ENCODE measurements at places on chromosomes 5 and 9.
A peak's percentile ranks its signal among the peaks of the same experiment; 100 is the strongest.

- peak; percentile 35 for DNase-seq
Measured at GRCh38 chr9:93064392-93065134, 6.1 kb downstream of the SUSD3 start.

- DNase-seq, result no peak
Measured at GRCh38 chr9:136965771-136966484, 11.4 kb upstream of the PTGDS start.

- no peak for DNase-seq
Measured at GRCh38 chr9:108277216-108277615, 578.6 kb downstream of the ACTL7B start.

DNA sequence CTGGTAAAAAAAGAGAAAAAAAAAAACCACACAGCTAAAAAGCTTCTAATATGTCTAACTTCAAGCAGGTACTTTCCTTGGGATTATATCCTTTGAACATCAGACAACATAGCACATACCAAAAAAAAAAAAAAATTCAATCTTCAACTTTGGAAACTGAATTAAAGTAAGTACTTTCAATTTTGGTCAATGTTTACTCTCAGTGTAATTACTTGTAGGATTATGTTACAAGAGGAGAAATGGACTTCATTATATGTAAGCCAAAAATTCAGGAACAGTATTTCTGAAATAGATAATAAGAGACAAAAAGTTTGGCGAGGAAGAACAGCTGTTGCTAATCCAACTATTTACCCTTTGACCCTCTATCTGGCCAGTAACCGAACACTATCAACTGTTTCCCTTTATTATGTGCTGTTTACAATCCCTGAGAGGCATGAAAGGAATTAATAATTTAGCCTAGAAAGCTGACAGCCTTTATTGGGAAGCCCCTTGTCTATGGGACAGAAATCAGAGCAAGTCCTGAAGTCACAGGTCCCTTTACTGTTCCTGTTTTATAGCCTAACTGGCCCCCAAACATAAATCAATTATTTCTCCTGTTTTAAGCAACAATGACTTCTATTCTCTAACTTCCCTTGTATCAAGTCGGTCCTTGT is 46.6 kb downstream of the NR6A1 start:
- peak; percentile 10 for DNase-seq

DNA sequence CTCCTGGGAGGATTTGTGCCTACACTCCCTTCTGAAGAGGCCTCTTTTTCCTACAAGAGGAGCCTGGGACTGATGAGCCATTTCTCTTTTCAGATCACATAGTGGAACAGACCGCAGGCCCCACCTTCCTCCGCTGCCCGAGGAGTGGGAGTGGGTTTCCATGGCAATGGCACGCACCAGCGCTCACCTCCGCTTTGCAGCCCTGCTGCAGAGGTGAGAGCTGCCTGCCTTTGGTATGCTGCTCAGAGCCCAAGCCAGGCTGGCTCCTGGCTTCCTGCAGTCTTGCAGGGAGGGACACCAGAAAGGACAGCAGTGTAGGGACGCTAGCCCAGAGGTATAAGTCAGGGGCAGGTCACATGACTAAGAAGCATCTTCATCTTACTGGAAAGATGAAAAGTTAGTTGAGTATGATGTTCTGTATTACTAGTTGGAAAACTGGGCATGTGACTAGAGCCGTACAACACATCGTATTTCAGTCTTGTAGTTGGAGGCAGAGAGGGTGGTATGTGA is 12.4 kb downstream of the PTTG1 start:
- no peak for DNase-seq

GRCh38 chr9:37029304-37029775 is 4.7 kb downstream of the PAX5 start:
- no peak for DNase-seq

DNA sequence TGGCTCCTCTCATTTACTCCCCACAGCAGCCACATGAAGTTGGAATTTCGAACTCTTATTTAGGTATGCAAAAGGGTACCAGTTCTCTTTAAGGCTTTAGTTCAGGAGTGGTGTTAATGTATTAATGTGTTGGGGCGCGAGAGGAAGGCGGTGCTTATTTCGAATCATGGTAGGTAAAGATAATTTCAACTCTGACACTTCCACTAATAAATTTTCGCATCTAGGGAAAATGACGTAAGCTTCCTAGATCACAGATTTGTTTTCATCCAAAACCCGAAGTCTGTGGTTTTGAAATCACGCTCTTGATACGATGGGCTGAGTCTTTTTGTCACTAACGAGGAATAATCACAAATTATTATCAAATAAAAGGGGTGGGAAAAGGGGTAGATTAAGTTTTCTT is 681 bp downstream of the PPWD1 start:
- peak; percentile 5 for DNase-seq

- peak; percentile 28 for DNase-seq
Measured at GRCh38 chr5:115267617-115268016, 4.9 kb upstream of the PGGT1B start.

DNA sequence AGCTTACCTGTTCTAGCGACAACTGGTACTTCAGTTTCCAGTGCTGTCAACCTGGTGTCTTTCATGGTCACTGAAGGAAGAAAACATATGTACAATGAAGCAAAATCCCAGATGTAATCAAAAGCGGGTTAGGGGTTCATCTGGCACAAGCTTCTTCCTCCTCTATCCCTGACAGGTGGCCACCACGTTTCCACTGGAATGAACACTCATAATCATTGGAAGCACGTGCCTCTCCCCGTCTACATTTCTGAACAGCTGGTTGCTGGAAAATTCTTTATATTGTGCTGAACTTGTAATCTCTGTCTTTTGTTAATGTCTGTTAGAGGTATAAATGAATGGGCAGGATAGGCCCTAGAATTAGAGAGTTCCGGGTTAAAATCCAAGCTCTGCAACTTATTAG is 9.4 kb downstream of the TSC1 start:
- DNase-seq, result no peak

DNA sequence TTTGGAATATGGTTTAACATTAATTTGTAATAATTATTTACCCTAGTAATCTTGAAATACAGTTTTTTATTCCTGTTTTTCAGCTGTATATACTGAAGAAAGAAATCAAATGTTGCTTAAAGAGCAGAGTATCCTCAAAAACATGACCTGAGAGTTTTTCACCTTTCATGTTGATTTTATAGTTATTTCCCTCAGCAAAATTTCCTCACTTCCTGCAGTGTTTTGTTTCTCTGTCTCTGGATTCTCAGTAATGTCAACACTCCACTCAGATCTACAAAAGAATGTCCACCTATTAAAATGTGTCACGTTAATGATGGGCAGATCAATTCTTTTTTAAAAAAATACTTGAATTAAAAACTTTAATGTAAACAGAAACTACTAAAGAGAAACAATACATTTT is 398.3 kb downstream of the ANXA1 start:
- DNase-seq, result peak; percentile 3

DNA sequence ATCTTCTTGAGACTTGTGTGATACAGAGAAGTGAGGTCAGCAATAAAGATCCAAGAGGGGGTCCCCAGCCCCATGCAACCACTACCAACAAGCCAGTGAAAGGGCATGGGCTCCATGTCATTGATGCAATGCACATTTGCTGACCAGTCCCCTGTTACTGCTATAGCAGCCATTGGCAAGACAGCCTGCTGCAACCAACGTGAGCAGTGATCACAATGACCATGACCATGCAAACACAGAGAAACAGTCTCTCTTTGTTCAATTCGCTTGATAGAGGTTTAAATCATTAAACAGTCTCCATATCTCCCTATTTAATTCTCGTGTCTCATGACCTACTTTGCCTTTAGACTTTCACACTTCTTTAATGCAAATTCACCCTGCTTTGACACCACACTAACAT is 30.0 kb upstream of the FOXB2 start:
- no peak for DNase-seq

DNA sequence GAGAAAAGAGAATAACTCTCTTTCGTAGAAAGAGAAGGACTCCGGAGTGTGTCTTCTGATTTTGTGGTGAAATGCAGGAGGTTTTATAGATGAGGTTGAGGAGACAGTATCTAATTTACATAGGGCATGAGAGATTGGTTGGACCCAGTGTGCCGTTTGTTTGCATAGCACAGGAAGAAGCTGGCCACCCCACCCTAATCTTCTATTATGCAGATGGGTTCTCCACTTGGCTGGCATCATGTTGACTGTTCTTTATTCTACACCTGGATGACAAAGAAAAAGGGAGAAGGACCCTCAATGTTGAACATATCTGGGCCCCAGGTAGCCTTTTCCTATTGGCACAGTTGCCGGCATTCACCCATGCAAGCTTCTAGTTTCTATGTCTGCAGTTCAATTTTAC is 23.2 kb upstream of the MINAR2 start:
- no peak for DNase-seq

Data from choroid plexus epithelial cell (primary cell).